ENCODE measurements at places on chromosomes 2 and 18.

DNA sequence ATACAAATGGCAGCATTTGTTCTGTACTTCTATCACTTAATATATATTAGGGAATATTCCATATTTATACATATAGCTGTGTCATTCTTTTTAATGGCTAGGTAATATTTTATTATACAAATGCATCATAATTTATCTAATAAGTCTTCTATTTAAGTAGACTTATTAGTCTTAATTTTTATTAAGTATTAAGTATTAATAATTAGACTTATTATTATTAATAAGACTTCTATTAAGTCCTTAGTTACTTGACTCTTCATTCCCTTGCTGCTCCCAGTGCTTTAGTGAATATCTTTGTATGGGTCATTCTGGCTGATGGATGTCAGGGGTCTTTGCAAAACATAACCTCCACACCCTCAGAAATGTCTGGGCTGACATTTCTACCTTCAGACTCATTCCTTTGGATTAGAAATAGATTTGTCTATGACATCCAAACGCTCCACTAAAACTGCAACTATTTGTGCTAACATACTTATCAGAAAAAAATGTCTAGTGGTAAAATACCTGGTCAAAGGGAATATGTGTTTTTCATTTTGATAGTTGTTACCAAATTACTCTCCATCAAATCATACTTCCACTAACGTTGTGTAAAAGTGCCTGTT lies 35.8 kb downstream of the EN1 start:
- H3K27ac ChIP-seq: no peak overlapping the region
- no peaks in the 10 kb centered on the region for H3K4me1 ChIP-seq
- no peak for DNase-seq
- no peaks in the 10 kb centered on the region for H3K36me3 ChIP-seq
- no peak overlapping the region for H3K4me3 ChIP-seq

- H3K27me3 ChIP-seq: no peaks in the 10 kb centered on the region
- H3K4me1 ChIP-seq: no peaks in the 10 kb centered on the region
- no peaks in the 10 kb centered on the region for H3K36me3 ChIP-seq
- no peak overlapping the region for H3K27ac ChIP-seq
- DNase-seq: no peak
These were observed 471.7 kb upstream of the CDH20 start for GRCh38 chr18:60861575-60861974.

DNA sequence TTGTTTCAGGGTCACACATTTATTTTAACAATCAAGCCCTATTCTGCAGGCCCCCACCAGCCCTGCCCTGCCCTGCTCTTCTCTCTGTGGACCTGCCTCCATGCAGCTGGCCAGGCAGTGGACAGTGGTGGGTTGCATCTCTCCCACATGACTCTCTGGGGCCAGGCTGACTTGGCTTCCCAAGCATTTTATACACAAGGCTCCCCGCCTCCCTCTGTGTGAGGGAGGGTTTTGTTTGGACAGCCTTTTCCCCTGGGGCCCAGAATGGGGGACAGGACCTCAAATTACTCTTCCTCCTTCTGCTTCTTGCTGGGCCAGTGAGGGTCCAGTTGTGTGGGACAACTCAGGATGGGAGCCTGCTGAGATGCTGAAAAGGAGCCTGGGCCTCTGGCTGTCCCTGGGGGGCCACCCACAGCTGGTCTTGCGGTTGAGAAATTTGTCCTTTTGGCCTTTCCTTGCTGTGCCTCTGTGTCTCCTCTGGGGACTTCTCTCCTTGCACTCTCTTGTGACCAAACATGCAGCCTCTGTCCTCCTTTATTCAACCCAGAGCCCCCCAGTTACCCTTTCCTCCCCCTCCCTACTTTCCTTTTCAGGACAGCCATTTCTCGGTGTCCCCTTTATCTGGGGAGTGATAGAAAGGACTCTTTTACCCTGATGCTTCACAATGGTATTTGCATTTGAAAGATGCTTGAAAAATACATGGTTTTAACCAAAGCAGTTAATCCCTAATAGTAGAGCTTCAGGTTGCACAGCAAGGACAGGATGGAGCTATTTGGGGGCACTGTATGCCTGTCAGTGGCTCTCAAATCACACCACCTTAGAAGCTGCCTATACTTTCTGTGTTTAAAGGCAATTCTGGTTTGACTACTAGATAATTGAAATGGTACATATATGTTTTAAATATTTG lies 151.1 kb downstream of the FHOD3 start:
- no peak overlapping the region for H3K27ac ChIP-seq
- H3K27me3 ChIP-seq: no peaks in the 10 kb centered on the region
- no peak for DNase-seq
- H3K36me3 ChIP-seq: no peaks in the 10 kb centered on the region
- no peak overlapping the region for H3K4me3 ChIP-seq

GRCh38 chr2:127098711-127099110 lies 8.2 kb downstream of the BIN1 start:
- H3K4me1 ChIP-seq: no peaks in the 10 kb centered on the region
- no peaks in the 10 kb centered on the region for H3K27me3 ChIP-seq
- DNase-seq: no peak
- no peaks in the 10 kb centered on the region for H3K36me3 ChIP-seq
- H3K4me3 ChIP-seq: no peak overlapping the region

DNA sequence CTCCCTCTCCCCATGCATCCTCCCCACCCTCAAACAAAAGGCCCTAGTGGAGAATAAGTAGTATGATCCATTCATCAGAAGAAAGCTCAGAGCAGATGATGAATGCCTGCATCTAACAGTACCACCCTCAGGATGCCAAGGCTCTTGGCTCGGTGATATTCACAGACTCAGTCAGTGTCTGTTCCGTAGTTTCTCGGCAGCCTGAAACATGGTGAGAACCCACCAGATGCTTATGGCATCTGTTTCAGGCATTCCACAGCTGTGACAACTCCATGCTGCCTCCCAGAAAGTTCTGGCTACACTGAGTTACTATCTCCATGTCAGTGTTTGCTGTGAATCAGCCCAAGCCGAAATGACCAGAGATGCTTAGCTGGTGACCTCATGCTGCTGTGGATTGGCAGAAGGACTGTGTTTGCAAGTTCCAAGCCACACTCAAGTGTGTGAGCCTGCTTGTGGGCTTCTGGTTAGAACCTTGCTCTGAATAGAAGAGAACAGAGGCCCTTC lies 83.9 kb downstream of the WDSUB1 start:
- DNase-seq: no peak
- H3K27me3 ChIP-seq: no peaks in the 10 kb centered on the region
- H3K36me3 ChIP-seq: no peaks in the 10 kb centered on the region
- H3K27ac ChIP-seq: no peak overlapping the region
- H3K4me1 ChIP-seq: peaks cover 13% of the 10 kb centered on the region

- H3K27ac ChIP-seq: peak overlapping the region; percentile 65
- no peak for DNase-seq
- no peaks in the 10 kb centered on the region for H3K4me1 ChIP-seq
These were observed 146.2 kb downstream of the RPIA start for GRCh38 chr2:88837511-88838160.

DNA sequence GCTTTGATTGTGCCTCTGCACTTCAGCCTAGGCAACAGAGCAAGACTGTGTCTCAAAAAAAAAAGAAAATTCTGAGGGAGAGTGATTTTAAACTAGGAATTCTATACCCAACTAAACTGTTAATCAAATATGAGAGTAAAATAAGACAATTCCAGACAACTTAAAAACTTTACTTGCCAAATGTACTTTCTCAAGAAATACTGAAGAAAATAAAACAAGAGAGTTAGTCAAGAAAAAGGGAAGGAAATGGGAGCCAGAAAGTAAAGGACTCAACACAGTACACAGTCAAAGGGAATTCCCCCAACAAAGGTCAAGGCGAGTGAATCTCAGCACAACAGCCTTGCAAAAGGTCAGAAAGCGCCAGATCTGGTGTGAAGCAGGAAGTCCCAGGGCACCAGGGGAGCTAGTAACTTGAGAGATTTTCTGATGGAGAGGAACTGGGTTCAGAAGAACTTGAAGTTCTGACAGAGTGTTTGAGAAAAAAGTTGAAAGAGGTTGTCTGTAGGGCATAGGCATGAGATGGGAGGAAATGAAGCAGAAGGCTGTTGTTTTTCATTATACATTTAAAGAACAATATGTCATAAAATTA lies 22.6 kb upstream of the TBC1D8 start:
- DNase-seq: peak; percentile 15
- no peak overlapping the region for H3K27ac ChIP-seq
- no peaks in the 10 kb centered on the region for H3K36me3 ChIP-seq
- H3K4me3 ChIP-seq: no peak overlapping the region
- H3K4me1 ChIP-seq: no peaks in the 10 kb centered on the region
- no peaks in the 10 kb centered on the region for H3K27me3 ChIP-seq

DNA sequence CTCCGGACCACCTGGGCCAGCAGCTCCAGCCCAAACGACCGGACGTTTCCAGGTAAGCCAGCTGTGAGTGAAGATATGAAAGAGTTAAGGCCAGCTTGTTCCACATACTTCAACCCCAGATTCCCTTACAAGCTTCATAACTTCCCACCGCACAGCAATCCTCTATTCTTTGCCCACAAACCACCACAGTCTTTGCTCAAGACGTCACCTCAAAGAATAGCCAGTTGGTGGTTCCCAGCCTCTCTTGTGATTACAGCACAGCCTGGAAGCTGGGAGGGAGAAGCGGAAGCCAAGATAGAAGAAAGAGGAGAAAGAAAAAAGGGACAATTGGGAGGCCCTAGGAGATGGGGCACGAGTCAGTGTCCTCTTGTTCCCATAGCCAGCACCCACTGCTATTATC lies 70.6 kb downstream of the NRP2 start:
- H3K36me3 ChIP-seq: no peaks in the 10 kb centered on the region
- H3K27me3 ChIP-seq: no peaks in the 10 kb centered on the region
- DNase-seq: no peak
- H3K27ac ChIP-seq: no peak overlapping the region
- no peaks in the 10 kb centered on the region for H3K4me1 ChIP-seq

GRCh38 chr18:305003-305501 lies 37.2 kb upstream of the THOC1 start:
- H3K4me1 ChIP-seq: no peaks in the 10 kb centered on the region
- no peak overlapping the region for H3K27ac ChIP-seq
- H3K4me3 ChIP-seq: no peak overlapping the region

Measured in GM12878 (cell line).